ENCODE measurements at places on chromosomes 5 and 9. TPM values are rescaled to one million over a fixed set of nuclear protein-coding genes. Genes with fewer than 3 reads are reported as not detected.

Gene SPATA6L
- 7.1 TPM for total RNA-seq

Gene SLC4A9
- total RNA-seq: 0.20 TPM

Gene XRCC4
- 10.2 TPM for total RNA-seq

Gene TAF11L10
- total RNA-seq: not detected

Gene ARAP3
- 28.0 TPM for total RNA-seq

Gene GLRX
- total RNA-seq: 23.0 TPM

Gene LCN12
- 14.2 TPM for total RNA-seq

Gene GKAP1
- total RNA-seq: 4.8 TPM

Gene RAB3C
- not detected for total RNA-seq

Gene MLLT3
- total RNA-seq: 21.6 TPM

Gene MEIKIN
- not detected for total RNA-seq

Gene ATP6V1G1
- total RNA-seq: 90.6 TPM

Gene ARHGEF39
- 15.6 TPM for total RNA-seq

Gene SV2C
- total RNA-seq: not detected

Gene NIPAL4
- not detected for total RNA-seq
